ENCODE measurements at places on chromosomes 3 and 15.

GRCh38 chr3:113698956-113699355, 2.5 kb upstream of the USF3 start:
- no peak for DNase-seq

GRCh38 chr3:169618894-169619792, 44.4 kb downstream of the MECOM start:
- no peak for DNase-seq

GRCh38 chr3:72628065-72628464, 220.2 kb downstream of the SHQ1 start:
- no peak for DNase-seq

DNA sequence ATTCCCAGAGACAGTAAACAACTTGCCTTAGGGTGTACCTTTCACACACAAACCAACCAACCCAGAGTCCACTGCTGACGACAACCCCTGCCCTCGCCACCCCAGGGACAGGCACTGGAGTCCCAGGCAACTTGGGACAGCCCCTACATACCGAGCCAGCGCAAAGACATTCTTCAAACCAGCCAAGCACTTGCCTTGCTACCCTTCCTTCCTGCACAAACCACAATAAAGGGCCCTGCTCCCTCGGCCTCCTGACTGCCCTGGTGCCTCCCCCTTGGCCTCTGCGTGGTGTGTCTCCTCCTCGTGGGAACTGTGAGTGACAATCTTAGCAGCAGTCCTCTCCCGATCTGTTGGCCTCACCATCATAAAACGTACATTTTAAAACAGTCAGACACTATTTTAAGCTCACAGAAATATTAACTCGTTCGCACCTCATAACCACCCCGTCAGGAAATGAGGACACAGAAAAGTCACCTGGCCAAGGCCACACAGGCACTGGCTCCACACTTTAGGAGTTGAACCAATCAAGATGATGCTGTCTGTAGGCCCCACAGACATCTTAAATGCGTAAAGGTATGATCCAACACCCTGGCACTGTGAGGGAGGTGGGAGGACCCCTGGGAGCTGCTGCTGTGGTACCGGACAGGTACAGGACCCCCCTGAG, 113.8 kb downstream of the ADCY5 start:
- DNase-seq: no peak

DNA sequence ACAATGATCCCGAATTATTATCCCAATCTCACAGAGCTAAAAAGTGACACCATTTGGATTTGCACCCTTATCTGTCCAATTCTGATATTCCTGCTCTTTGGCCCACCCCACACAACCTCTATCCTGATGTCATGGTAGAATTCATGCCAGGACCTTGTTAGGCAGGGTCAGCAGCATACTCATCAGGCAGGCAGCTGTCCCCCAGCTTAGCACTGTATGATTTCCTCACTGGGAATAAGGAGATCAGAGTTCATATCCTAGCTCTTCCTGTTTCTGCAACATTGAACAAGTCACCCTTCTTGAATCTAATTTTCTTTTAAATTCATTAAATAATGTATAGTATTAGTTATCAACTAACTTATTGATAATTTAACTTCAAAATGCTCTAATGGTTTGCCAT, 12.0 kb upstream of the C3orf80 start:
- DNase-seq: no peak

- no peak for DNase-seq
Measured at GRCh38 chr15:93708724-93709445, 522.5 kb upstream of the MCTP2 start.
